Right lung (tissue), 10 donors: ENCODE measurements at places on chromosomes 11 and 22. TPM values are rescaled to one million over a fixed set of nuclear protein-coding genes. Genes with fewer than 3 reads are reported as not detected.

RTN3 gene
- polyA plus RNA-seq: 113 TPM

P2RY6 gene
- 1.8 TPM for polyA plus RNA-seq

CHEK1 gene
- polyA plus RNA-seq: 24.5 TPM

LGALS12 gene
- 0.14 TPM for polyA plus RNA-seq

SLC7A4 gene
- 0.39 TPM for polyA plus RNA-seq

DNA sequence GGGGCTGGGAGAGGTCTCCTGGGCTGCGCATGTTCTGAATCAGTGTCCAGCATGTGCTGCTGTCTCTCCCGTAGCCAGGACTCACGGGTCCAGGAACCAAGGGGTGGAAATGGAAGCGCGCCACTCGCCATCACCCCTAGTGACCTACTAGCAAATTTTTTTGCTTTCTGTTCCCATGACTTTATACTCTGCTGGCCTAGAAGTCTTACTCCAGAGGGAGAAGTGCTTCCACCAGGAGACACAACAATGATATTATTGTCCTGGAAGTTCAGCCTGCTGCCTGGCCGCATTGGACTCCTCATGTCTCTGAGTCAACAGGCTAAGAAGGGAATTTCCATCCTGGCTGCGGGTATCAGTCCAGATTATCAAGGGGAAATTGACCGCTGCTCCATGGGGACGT is 729.7 kb downstream of the BRD1 start:
- DNase-seq: no peak

GRCh38 chr11:12066056-12066798 is 44.2 kb upstream of the MICAL2 start:
- DNase-seq: no peak

GRCh38 chr22:22371031-22371541 is 126.5 kb downstream of the VPREB1 start:
- DNase-seq: no peak

GRCh38 chr11:47499614-47500013 is 50.7 kb upstream of the RAPSN start:
- DNase-seq: no peak

DNA sequence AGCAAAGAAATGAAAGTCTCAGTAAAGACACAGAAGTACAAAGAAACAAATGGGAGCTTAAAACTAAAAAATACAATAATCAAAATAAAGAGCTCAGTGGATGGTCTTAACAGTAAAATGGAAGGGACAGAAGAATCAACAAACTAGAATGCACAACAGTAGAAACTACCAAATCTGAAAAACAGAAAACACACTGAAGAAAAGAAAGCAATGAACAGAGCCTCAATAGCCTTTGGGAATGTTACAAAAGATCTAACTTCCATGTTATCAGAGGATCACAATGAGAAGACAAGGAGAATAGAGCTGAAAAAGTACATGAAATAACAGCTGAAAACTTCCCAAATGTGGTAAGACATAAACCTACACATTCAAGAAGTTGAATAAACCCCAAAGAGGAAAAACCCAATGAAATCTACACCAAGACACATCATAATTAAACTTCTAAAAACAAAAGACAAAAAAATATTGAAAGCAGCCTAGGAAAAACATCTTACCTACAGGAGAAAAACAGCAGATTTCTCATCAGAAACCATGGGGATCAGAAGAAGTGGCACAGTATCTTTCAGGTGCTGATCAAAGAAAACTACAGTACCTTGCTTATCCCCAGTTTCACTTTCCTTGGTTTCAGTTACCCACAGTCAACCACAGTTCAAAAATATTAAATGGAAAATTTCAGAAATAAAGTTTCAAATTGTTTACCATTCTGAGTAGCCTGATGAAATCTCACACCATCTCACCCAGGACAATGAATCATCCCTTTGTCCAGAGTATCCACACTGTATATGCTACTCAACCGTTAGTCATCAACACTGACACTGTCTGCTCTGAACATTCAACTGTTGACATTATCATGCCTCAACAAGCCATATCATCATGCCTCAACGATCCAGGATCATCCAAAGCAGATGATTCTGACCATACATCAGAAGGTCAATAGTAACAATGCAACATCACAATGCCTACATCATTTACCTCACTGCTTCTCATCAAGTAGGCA is 22.2 kb downstream of the RRAS2 start:
- DNase-seq: no peak

DNA sequence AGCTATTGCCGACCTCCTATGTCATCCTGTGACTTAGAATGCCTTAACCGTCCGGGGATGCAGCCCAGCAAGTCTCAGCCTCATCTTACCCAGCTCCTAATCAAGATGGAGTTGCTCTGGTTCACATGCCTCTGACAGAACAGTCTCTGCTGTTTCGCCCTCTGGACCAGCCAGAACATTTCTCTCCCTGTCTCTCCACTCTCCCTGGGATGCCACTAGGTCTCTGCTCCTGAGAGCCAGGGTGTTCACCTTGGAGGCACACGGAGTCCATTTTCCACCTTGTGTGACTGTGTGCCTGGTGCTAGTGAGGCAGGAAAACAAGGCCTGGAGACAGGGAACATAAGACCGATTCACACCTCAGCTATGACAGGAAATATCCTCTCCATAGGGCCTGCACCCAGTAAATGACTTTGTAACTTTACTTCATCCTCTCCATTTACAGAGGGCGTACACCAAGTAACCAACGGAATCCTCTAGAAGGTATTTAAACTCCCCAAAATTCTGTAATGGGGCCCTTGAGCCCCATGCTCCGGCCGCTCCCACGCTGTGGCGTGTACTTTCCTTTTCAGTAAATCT is 16.8 kb upstream of the B4GALNT4 start:
- DNase-seq: no peak

DNA sequence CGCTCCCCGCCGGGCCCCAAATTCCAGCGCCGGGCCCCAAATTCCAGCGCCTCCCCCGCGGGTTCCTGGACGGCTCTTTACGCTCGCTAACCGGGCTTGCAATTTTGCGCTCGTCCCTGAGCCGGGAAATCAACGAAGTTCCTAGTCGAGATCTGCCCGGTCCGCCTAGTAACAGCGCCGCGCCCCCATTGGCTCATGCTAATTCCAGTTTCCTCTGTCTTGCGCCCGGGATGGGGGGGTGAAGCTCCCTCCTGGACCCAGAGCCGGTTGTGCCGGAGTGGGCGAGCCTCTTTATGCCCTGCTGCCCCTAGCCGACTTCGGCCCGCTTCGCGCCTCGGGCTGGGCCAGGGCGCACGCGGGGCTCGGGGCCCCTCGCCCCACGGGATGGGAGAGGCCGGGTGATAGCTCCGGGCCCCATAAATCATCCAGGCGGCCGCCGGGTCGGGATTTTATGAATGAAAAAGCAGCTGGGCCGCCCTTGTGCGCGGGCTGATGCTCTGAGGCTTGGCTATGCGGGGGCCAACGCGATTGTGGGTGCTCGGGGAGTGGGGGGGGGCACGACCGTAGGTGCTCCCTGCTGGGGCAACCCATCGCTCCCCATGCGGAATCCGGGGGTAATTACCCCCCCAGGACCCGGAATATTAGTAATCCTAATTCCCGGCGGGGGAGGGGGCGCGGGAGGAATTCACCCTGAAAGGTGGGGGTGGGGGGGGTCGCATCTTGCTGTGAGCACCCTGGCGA is 1.8 kb upstream of the CCND1 start:
- peak; percentile 95 for DNase-seq

- no peak for DNase-seq
Observed at GRCh38 chr11:60111793-60112192, 23.3 kb downstream of the MS4A2 start.

DNA sequence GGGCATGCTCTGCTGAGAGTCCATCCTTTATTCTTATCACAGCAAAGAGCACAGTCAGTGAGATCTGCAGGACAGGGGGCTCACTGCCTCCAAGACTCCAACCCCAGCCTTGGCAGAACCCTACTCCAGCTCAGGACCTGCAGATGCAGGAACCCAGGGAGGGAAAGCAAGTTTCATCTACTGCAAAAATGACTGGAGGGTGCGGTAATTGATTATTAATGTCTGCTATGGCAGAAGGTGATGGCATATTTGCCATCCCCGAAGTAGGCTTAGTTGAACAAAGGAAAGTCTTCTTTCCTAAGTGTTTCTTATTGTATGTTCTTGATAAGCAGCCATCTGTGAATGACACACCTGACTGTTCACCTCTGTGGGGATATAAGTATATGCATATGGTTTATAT is 9.2 kb downstream of the SCUBE1 start:
- no peak for DNase-seq

GRCh38 chr11:60946601-60947264 is 5.2 kb downstream of the SLC15A3 start:
- no peak for DNase-seq

DNA sequence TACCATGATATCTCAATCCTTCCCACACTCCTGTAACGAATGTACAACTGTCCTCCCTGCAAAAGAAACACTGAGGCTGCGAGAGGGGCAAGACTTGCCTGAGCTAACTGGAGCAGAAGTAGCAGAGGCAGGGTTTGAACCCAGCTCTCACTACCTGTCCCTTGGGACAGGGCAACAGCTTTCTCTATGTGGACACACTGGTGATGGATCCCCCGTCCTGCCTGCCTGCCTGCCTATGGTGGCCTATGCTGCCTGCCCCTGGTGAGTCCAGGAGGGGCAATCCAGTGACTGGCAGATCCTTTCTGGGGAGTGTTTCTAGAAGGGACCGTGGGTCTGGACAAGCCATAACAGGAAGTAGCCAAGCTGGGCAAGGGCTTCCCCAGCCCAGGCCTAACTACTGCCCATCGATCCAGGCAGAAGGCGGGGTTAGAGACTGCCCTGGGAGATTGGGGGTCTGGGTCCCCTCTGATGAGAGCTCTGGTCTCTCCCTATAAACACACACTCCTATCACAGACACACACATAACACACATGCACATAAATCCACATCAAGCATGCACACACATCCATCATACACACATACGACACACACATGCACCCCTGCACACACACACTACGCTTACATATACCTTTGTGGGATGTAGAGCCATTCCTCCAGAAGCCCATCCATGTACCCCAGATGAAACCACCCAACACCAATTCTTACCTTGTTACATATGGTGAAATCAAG is 1.1 kb upstream of the EMID1 start:
- DNase-seq: no peak

GRCh38 chr11:62600367-62601121 is 1.1 kb downstream of the MTA2 start:
- DNase-seq: no peak

DNA sequence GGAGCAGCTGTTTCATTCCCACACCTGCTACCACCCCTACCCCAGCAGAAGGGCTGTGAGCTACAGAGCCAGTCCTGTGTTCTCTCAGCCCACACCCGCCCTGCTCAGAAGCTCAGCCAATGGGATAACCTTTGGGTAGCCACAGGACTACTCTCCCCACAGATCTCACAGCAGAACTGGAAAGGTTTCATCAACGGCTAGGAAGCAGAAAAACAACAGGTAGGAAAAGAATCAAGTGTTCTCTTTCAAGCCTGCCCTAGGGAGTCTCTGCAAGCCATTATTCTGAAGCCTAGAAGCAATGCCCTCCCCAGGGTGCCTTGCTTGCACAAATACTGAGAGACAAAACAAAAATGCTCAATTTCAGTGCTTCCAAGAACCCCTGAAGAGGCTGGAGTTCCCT is 77.2 kb downstream of the TMPRSS5 start:
- DNase-seq: no peak

DNA sequence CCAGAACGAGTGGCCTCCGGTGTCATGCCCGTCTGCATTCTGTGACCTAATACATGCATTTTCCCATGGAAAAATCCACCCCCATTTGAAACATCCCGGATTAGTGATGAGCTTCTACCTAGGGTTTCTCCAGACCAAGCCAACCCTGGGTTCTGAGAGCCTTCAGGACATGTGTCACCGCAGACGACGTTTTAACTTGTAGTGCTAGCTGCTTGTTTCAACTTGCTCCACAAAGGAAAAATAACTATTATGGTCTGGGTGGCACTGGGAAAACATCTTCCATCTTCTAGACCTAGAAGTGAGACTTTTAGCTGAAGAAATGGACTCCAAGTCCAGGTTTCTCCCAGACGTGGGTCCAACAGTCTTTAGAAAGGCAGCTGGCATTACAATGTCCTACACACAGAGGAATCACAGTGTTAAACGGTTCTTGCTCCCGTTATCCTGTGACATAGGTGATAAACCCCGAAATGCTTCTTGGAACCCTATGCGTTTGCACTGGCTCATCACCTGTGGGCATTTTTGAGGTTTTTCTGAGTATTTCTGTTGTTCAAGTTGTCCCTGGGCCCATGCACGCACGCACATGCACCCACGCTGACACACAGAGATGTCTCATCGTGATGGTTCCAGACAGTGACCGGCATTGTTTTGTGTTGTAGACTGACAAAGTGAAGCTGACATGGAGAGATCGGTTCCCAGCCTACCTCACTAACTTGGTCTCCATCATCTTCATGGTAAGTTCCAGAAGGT is 46.6 kb upstream of the FADD start:
- no peak for DNase-seq

DNA sequence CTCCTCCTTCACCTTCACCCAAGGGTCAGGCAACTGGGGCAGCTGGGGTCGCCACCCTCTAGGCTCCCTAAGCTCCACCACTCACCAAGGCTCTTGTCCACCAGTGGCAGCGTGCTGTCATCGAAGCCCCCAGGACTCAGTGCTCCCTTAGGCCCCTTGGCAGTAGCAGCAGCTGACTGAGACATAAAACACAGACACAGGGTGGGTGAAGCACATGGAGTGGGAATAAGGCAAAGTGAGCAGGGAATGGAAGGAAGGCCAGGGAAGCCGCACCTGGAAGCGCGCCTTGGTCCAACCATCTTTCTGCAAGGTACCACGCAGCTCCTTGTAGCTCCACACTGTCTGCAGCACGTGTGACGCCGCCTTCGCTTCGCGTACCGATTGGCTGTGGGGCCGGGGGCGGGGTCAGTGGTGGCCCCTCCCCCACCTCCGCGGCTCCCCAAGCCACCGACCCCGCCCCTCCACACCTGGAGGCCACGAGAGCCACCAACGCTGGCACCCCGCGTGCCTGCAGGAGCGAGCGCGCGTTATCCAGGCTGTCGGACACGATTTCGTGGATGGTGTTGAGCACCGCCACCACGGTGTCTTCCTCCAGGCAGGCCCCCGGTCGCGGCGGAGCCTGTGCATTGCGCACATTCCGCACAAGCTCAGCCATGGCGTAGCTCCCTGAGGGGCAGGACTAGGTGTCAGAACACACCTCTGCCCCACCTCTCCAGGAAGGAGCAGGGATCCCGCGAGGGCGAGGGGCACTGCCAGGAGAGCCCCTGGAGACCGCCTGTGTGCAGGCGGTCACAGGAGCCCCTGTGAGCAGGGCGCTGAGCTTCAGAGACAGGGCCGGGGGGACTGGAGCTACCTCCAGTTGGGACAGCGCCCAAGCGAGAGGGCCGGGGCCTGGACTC is 31.3 kb upstream of the TXNRD2 start:
- no peak for DNase-seq

DNA sequence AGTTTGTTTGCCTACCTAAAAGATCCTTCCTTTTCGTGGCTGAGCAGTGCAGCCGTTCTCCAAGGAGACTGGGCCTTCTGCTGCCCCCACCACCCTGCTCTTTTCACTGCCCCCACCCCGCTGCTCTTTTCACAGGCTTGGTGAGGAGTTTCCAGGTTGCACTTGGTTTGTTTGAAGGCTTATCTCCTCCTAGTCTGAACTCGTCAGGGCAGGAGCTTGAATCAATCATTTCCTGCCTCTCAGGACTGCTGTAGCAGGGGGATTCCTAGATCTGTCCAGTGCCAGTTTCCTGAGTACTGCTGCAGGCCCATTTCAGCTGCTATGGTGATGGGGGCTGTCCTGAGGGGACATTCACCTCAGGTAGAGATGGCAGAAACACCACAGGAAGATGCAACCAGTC is 10.0 kb downstream of the MED15 start:
- DNase-seq: no peak
